ENCODE measurements at places on chromosomes 2 and 18.

DNA sequence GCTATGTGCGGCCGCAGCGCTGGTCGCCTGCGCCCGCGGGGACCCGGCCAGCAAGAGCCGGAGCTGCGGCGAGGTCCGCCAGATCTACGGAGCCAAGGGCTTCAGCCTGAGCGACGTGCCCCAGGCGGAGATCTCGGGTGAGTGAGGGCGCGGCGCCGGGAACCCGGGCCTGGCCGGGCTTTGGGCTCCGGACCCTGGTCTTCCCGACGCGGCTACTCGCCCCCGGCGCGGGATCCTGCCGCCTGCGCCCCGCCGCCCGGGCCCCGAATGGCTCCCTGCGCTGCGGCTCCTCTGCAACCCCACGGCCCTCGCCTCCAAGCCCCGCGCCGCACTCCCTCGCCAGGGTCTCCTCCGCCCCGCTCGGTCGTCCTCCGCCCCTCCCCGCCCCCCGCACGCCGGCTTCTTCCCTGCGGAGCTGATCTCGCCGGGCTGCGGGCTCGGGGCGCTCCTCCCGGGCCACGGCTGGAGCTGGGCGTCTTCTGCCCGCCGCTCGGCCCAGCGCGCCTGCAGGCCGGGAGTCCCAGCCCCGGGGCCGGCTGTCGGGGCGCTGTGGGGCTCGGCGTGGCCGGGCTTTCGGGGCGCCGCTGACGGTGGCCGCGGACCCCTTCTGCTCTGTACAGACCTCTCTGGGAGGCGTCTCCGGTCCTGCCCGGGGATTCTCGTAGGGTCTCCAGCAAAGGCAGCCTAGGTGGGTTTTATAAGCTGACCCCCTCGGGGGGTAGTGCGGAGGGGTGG, 652 bp downstream of the GPC1 start:
- DNase-seq: peak; percentile 25

DNA sequence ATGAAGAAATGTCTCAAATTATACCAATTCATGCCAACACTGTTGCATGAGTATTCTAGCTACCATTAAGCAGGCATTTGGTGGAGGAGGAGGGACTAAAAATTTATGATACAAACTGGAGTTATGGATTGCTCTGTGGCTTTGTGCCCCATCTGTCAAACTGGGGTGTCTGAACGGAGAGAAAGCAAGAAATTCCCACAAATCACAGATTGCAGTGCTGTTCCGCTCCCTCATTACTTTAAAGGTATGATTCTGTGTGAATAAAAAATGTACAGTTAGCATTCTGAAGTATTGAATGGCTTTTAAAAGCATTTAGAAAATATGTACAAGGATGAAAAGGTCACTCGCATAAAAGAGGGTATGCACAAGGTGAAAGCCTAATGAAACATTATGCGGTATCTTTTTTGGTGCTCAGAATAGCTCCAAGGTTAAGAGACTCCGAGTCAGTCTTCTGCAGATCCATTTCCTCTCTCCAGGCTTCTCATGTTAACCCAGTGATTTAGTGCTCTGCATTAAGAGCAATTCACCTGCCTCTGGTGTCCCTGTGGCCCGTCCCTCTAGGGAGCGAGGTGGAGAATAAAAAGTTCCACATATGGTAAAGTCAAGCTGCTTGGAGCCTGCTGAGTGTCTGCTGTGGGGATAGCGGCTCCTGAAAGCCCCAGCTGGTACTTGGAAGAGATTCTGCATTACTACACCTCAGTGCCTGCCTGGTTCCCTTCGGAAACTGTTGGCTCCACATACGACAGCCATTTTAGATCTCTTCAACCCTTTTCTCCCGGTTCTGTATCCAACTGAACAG, 184.2 kb downstream of the ZNF521 start:
- no peak for DNase-seq

DNA sequence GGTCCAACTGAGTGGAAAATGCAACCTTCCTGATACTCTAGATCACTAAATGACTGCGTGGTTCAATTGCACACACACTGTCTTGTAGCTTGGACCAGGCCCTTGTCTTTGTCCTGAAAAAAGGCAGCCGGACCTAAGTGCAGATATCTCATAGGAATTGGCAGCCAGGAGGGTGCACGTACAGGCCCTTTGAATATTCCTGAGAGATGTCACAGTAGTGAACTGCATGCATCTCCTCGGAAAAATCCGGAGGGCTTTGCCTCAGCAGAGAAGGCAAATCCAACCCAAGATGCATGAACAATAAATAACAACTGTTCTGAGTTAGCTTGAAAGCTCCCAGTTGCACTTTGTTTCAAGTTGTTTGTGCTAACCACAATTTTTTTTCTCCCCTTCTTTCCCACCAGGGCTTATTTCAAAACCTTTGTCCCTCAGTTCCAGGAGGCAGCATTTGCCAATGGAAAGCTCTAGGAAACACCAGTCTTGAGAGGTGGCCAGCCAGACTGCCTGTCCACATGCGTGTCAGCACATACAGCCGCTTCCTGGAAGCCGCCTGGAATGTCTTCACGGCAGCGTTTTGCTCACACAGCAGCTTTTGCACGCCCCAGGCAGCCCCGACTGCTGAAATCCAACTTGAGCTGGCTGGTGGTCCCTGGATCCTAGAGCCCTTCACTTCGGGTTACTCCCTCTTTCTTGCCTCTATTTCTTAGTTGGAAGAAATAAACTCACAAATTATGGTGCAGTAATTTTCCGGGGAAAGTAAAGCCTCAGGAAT, 54.4 kb upstream of the FOSL2 start:
- peak; percentile 91 for DNase-seq

DNA sequence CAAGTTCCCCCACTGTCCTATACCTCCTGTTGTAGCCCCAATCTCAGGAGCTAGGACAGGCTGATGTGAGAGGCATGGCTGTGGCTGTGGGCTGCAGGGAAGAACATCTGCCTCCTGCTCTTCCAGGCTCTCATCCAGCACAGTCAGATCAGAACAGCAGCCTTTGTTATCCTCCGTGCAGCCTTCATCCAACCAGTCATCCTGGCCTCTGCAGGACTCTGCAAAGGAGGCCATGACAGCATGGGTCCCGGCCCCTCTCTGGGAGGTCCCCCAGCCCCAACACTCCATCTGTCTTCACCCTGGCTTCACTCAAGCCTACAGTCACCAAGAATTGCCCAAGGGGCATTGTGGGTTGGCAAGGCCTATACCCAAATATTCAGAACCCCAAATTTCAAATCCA, 223.2 kb upstream of the COPS8 start:
- DNase-seq: no peak

Data from astrocyte of the spinal cord (primary cell).